ENCODE measurements at places on chromosomes 6 and 20.

GRCh38 chr6:24387818-24388217, 14.9 kb upstream of the MRS2 start:
- no peak for DNase-seq

GRCh38 chr20:637559-637958, 15.4 kb downstream of the SRXN1 start:
- no peak for DNase-seq

GRCh38 chr6:45892696-45893245, 122.9 kb downstream of the CLIC5 start:
- DNase-seq, result no peak

DNA sequence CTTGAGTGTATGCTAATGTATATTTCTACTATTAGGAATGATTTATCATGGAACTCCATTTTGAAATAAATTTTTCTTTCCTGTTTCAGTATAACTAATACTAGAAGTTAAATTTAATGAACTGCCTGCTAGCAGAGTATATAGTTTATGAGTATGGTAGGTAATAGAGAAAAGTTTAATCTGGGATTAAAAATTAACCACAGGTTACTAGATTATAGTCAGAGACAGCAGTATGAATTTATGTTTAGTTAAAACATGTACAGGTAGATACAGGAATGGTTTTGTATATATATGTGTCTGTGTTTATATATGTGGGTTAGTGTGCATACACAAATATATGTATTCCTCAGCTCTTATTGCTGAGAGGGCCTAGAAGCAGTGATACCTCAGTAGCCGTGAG, 32.3 kb downstream of the CD2AP start:
- no peak for DNase-seq

GRCh38 chr20:53672484-53673129, 79.0 kb upstream of the ZNF217 start:
- no peak for DNase-seq

- DNase-seq, result no peak
These were observed 100.0 kb upstream of the RIPOR2 start for GRCh38 chr6:25035512-25036435.

DNA sequence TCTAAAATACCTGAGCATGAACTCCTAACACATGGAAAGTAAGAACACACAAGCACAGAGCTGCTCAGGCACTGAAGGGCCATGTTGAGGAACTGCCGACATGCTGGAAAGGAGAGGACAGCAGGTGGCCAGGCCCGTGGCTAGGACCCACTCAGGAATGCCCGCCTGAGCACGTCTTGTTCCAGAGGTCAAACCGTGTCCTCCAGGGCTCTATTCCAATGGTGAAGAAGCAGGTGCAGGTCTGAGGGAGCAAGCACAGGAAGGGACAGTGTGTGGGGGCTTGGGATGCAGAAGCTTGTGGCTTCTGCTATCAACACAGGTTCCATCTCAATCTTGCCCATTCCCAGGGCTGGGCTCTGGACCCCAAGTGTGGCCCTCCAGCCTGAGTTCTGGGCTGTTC, 20.7 kb downstream of the CST9L start:
- DNase-seq, result no peak

GRCh38 chr6:34516391-34517324, 39.5 kb downstream of the SPDEF start:
- DNase-seq, result no peak

- no peak for DNase-seq
These were observed 127.9 kb upstream of the NAA20 start for GRCh38 chr20:19889011-19889953.

- DNase-seq, result no peak
These were observed 16.9 kb upstream of the SLC22A2 start for GRCh38 chr6:160275511-160276003.

GRCh38 chr6:128932061-128932460, 49.1 kb downstream of the LAMA2 start:
- no peak for DNase-seq

- no peak for DNase-seq
These were observed 164.8 kb upstream of the BMP5 start for GRCh38 chr6:56040223-56040622.

GRCh38 chr6:33812669-33813068, 8.9 kb upstream of the MLN start:
- peak; percentile 17 for DNase-seq

- no peak for DNase-seq
These were observed 40.3 kb downstream of the ABRACL start for GRCh38 chr6:139068846-139069245.

GRCh38 chr20:41248368-41249024, 69.0 kb downstream of the ZHX3 start:
- DNase-seq, result no peak

GRCh38 chr6:31945507-31946369, at the start of gene CFB:
Gene CFB (plus strand): TSS chr6:31946095. CDS start chr6:31946222, 127 bp downstream.
- no peak for DNase-seq

DNA sequence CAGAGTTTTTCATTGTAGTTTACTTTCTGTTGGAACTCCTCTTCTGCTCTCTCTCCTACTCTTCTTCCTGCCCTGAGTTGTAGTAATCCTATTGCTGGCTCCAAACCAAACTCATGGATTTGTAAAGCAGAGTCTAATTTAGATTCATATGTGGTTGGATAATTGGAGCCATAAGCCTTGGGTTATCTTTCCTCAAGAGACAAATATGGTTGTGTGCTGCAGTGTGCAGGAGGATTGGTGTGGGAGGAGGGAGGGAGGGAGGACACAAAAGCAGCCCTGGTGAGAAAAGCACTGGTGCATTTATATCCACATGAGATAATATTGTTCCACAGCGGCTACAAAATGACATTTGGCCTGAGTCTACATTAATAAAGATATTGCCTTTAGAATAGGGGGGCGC, 4.2 kb downstream of the HLA-G start:
- DNase-seq, result no peak

- DNase-seq, result no peak
These were observed 10.6 kb upstream of the TBC1D20 start for GRCh38 chr20:472889-473292.

DNA sequence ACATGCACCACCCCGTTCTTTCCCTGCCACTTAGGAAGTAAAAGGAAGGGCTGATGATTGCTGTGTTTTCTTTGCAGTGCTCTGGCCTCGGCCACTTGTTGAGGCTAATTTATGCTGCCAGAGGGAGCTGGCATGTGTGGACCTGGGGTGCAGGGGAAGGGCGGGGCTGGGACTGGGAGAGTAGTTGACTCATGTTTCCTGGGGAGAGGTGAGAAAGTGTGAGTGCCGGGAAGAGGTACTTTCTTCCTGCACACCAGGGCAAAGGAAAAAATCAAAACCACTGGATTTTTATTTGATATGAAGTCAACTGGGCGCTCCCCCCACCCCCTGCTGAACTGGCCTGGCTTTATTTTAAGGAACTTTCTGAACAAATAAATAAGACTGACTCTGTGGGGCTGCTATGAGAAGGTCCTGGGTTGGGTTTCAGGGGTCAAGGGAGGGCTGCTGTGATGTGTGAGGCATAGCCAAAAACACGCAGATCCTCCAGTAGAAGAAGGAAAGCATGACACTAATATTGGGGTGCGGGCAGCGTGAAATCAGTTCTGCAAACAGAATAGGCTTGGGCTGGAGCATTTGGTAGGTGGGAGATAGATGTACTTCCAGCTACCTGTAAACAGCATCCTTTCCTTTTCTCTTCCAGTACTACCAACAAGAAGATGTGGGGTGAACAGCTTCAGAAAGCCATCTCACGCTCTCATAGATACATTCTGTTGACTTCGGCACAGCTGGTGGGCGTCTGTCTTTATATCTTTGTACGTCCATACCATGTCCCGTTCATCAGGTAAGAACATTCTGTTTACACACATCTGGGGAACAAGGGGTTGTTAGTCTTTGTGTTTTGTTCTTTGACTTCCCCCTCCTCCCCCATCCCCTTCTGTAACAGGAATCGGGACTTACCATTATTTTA, 87.5 kb downstream of the SYNJ2 start:
- DNase-seq, result no peak

DNA sequence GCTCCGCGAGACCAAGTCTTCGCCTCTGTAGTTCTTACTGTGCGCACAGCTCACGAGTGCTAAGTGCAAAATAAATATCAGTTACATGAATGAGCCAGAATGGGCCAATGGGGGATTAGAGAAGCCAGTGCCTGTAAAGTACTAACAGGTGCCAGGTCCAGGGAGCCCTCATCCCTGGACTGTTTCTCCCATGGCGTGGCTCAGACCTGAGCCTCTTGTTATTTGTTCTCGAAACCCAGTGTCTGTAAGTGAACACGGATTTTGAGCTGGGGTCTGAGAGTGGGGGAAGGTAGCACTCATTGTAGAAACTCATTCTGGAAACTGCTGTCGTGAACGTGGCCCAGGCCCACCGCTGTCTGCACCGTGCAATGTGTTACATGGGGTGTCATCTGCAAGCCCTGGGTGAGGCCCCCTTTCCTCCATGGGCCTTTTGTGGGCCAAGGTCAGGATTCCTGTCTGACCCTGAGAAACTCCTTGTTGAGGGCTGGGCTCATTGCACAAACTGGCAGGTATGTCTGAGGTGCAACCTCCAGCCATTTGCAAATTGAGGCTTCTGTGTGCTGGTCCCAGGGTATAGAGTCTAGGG, 154.7 kb downstream of the SYCP2 start:
- no peak for DNase-seq

- no peak for DNase-seq
These were observed 40.9 kb upstream of the GCM1 start for GRCh38 chr6:53189554-53189953.

DNA sequence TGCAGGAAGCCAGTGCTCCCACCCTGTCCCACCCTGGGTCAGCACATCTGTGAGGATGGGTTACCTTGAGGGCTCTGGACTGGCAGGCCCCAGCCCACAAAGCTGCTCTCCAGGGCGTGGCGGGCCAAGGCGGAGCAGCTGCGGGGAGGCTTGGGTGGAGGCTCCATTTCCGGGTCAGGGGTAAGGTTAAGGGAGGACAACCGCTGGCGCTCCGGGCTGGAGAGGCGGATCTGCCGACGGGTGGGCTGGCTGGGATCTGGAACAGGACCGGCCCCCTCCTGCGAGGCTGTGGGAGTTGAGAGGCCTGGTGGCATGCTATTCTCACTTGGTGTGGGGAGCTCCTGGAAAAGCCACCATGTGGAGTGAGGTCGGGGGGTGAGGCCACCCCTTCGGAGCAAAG, 5.5 kb downstream of the SMPD2 start:
- no peak for DNase-seq

- no peak for DNase-seq
These were observed 425 bp downstream of the HBS1L start for GRCh38 chr6:135054226-135054568.

GRCh38 chr6:170056278-170056711, 234.6 kb downstream of the DLL1 start:
- DNase-seq, result no peak

- DNase-seq, result no peak
These were observed 14.9 kb downstream of the NT5E start for GRCh38 chr6:85464722-85465150.

DNA sequence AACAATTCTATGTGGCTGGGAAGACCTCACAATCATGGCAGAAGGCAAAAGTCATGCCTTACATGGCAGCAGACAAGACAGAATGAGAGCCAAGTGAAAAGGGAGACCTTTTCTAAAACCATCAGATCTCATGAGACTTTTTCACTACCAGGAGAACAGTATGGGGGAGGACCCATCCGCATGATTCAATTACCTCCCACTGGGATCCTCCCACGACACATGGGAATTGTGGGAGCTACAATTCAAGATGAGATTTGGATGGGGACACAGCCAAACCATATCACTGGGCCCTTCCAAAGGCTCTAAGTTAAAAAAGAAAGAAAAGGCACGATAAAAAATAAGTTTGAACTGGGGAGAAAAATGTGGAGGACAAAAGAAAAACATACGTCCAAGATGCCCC, 406.9 kb upstream of the CDH4 start:
- DNase-seq, result no peak

GRCh38 chr6:11160199-11160598, 48.7 kb upstream of the ERVFRD-1 start:
- DNase-seq, result no peak

DNA sequence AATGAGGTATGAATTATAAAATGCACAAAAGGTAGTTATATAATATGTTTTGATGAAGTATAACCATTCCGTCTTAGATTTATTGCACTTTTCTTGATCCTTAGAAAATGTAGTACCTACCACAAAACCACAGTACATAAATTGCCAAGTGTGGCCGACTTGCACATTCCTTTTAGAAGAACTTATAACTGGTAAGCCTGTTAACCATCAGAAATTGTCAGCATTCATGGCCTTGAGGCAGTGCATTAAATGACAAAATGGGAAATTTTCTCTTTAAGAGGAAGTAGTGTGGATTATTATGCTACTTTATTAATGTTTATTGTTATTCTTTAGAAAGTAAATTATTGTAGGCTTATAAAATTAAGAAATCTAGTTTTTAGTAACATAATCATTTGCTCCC, 29.6 kb downstream of the TAB2 start:
- DNase-seq, result no peak

DNA sequence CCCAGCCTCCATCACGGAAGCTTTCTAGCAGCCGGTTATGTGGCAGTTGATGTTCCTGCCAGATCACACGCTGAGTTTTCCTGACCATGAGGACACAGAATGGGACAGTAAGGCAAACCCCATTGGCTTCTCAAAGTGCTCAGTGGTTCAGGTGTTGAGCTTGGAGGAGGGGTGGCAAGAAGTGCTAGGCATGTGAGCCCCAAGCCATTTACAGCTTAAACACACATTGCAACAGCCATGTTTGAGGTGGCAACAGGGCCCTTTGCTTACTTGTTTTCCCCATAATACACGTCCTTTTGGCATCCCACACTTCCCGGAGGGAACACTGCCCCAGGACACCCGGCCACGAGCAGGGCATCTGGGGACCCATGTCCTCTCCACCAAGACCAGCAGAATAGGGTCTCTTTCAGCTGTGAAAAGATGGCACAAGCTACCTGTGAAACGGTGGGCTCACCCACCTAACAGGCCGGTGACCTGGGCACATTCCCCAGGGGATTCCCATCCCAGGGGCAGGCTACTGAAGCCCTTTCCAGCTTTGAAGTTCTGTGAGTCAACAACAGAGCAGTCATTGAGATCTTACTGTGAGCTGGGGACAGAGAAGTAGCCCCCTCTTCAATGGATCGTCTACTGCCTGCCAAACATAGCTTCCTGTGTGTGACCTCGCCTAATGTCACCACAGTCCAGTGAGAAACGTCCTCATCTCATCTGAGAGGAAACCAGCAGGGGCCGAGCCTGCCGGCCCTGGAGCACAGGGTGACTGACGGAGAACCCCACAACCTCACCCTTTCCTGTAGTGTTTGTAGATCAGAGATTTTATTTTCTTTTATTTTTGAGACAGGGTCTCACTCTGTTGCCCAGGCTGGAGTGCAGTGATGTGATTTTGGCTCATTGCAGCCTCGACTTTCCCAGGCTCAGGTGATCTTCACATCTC, 4.0 kb upstream of the TLDC2 start:
- no peak for DNase-seq

DNA sequence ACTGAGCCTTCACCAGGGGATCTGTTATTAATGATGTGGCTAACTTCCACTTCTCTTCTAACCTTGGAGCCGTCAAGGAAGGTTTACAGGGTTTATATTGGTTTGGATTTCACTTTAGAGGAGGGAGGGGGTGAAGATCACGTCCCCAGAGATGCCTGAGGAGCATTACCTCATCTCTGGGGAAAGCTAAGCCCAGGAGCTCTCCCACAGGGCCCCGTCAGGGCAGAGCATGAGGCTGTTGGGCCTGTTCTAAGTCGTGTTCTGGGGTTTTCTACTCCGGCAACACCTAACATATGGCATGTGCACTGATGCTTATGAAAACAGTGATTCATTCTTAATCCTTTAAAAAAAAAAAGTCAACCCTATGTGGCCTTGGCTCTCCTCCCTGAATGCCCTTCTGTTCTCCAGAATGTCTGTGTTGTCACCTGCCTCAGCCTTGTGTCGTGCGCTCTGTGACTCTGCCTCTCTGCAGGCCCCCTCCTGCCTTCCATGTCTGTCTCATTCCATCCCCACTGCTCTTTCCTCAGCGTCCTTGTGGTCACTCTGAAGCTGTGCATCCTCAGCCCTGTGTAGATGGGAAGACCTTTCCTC, 97.4 kb upstream of the JARID2 start:
- no peak for DNase-seq

Measured in activated CD8-positive, alpha-beta memory T cell treated with anti-CD3 and anti-CD28 coated beads for 1 hour (primary cell).